Esophagus muscularis mucosa (tissue), 4 donors: ENCODE measurements at places on chromosomes 1 and 21. TPM values are rescaled to one million over a fixed set of nuclear protein-coding genes. Genes with fewer than 3 reads are reported as not detected.
A peak's percentile ranks its signal among the peaks of the same experiment; 100 is the strongest.

- no peak for DNase-seq
Observed at GRCh38 chr1:208108213-208108608, 136.0 kb downstream of the PLXNA2 start.

DNA sequence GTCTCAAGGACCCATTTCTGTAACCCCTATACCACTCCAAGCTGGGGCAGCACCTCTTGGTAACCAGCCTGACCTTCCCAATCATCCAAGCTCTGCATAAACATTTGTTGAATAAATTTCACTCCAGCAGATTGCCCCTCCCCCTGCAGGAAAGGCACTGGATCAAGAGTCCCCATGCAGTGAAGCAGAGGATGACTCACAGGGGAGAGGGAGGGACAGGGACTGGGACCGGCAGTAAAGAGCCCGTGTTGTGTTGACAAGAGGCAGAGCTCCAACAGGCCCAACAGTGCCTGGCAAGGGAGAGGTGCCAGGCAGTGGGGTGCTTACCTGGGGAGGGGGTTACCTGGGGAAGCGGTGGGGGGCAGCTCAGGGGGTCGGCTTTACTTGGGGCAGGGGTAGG is 32.3 kb downstream of the SLC9A1 start:
- no peak for DNase-seq

Gene UMODL1
- not detected for total RNA-seq

DNA sequence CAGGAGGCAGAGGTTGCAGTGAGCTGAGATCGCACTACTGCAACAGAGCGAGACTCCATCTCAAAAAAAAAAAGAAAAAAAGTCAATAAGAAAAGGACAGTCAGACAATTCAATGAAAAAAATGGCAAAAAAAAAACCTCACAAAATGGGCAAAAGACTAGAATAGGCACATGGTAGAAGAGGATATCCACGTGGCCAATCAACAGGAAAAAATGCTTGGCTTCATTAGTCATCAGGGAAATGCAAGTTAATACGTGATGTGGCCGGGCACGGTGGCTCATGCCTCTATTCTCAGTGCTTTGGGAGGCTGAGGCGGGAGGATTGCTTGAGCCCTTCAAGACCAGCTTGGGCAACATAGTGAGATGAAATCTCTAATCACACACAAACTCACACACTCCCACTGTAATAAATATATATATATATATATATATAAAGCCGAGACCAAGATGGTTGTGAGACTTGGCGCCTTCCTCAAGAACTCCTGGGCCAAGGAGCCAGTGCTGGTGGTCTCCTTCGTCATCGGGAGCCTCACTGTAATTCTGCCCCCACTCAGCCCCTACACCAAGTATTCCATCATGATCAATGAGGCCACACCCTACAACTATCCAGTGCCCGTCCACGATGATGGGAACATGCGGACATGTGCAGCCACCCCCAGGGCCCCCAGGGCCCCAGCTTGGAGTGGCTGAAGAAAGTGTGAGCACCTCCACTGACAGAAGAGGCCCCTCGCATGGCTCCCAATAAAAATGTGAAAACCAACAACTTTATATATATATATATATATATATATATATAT is 22.9 kb upstream of the LEFTY2 start:
- no peak for DNase-seq

GRCh38 chr1:41856944-41857285 is 61.8 kb downstream of the HIVEP3 start:
- no peak for DNase-seq

- DNase-seq: no peak
Observed at GRCh38 chr1:163471779-163472650, 150.3 kb downstream of the NUF2 start.

Gene MR1
- total RNA-seq: 23.5 TPM

Gene AADACL3
- total RNA-seq: not detected

DNA sequence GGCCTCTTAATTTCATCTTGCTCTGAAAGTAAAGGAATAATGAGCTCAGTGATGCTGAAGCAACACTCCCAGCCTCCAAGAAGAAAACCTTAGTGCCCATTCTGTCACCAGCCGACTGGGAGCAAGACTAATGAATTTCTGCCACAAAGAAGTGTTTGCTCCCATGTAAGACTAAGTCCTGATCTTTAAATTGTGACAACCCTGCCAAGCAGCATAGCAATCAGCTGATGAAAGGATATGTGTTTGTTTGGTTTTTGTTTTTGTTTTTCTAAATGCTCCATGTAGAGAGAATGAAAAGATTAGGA is 113.7 kb upstream of the PALMD start:
- DNase-seq: no peak

Gene UBL4B
- total RNA-seq: not detected

Gene ZNF593
- total RNA-seq: 22.7 TPM

DNA sequence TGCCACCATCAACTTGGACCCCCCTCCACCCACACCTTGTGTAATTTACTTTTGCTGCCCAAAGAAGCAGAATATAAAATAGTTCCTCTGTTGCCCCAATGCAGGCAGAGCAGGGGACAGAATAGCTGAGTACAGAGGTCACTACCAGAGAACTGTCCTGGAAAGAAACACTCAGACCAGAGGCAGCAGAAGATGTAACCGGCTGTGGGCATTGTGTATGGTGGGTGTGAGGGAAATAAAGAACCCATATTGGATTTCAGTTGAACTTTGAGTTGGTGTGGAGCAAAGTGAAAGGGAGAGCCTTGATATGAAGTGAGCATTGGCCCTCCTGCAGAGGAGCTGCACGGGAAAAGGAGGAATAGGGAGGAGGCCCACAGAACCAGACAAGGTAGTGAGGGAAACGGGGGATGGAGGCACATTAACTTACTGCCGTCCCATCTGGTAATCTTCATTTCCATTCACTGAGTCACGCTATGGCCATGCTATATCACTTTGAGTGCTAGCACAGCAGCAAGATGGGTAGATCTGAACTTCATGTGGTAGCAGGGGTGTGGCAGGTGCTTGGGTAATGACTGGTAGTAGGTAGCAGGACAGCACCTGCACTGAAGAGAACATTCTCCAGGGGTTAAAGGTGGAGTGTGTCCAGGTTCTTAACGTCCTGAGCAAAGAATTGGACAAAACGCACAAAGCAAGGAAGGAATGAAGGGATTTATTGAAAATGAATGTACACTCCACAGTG is 56.3 kb upstream of the FBXO28 start:
- peak; percentile 78 for DNase-seq

GRCh38 chr1:214332946-214333798 is 52.2 kb downstream of the SMYD2 start:
- DNase-seq: no peak

DNA sequence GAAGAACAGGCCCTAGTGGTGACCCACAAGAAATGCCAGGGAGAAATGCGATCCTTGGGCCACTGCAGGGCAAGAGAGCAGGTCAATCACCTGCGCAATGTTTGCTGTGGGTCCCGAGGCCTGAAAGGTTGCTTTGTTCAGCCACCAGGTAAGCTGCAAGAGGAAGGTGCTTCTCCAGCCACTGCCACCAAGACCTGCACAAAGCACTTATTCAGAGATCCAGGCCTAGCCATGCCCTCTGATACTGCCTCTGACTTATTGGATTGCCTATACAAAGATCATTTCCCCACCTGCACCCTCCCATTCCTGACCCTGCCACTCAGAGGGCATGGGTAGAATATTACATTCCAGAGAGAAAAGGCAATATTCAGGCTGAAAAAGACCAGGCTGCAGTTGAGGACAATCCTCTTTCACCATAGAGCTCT is 349.4 kb upstream of the NFIA start:
- no peak for DNase-seq

DNA sequence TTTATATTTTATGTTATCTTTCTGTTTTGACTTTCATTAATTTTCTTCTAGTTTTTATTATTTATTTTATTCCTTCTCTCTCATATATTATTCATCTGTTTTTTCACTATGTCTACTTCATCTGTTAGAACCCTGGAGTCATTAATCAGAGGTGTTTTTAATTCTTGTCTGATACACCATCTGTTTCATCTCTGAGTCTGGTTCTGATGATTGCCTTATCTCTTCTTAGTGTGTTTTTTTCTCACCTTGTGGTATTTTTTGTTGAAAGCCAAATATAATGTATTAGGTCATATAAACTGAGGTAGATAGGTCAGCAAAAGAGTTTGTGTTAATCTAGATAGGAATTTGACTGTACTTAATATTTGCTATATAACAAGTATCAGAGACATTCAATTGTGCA is 1005.7 kb upstream of the NCAM2 start:
- DNase-seq: no peak

- DNase-seq: no peak
Observed at GRCh38 chr21:40379881-40380810, 466.8 kb downstream of the DSCAM start.

Gene CAMSAP2
- 40.3 TPM for total RNA-seq
